ENCODE measurements at places on chromosomes 3 and 15.
A peak's percentile ranks its signal among the peaks of the same experiment; 100 is the strongest.

- DNase-seq, result no peak
These were observed 41.7 kb upstream of the CAPN7 start for GRCh38 chr3:15164340-15164739.

DNA sequence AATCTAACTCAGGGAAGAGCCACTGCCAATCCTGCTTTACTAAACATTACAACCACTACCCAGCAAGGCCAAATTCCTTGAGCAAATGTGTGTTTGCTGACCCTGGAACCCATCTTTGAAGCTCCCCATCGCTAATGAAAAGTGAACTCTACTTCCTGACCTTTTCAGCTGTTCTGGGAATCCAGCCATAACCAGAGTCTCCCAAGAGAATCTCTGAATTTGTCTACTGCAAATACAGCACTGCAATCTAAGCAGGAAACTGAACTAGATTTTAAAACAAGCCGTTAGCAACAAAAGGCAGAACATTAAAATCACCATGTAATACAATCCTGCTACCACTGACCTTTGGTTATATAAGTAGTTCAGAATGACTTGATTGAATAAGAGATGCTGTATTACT lies 309.2 kb downstream of the MAGI1 start:
- peak; percentile 75 for DNase-seq

DNA sequence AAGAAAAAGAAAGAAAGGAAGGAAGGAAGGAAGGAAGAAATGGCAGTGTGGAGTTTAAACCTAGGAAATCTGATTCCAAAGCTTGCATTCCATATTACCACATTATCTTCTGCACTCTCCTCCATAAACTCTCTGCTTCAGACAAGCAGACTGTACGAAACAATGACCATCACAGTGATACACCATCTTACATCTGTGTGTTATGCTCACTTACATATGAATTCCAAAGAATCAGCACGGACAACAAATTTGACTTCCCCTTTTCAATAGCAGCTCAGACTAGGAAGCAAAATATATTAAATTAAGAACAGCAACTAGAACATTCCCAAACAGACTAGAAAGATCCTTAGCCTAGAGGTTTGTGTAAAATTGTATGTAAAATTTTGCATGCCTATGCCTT lies 18.0 kb upstream of the PPM1L start:
- no peak for DNase-seq

DNA sequence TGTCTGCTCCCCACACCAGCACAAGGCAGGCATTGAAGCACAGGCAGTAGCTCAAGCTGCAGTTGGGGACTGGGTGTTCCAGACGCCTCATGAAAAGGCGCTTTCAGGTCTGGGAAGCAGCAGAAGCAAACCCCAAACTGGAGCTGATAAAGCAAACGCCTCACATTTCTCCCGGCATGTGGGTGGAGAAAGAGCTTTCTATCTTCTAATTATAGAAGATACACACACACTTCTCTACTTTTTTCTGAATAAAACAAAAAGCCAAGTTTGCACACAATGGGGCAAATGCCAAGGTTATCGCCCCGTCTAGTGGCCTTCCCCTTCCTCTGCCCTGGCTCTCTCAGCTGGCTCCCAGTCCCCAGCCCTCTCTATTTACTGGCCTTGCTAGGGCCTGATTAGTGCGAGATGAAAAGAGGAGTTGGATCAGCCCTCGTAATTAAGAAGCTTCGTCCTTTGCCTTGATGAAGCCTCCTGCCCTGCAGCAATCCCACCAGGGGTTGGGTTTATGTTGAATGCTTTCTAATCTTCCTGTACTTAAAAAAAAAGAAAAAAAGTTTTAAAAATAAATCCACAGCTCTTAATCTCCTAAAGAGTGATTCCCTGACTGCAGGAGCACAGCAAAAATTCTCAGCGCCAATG lies 120.2 kb downstream of the MEGF11 start:
- no peak for DNase-seq

- DNase-seq, result no peak
These were observed 320.9 kb upstream of the ICE2 start for GRCh38 chr15:60799885-60800284.

DNA sequence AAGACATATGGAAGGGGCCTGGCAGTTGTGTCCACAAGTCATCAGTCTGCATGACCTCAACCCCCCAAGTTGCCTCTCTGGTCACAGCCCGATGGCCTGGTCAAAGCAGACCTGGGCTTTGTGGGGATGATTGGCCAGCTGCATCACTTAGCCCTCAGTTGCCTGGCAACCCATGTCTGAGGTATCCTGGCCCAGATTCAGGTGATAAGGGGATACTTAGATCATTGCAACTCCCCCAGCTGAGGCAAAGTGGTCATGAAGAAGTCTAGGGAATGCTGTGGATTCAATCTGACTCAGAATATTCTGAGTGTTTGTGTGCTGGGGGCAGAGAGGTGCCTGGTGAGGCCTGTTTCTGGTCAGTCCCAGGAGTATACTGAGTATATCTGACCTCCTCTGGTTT lies 5.0 kb downstream of the GPR156 start:
- no peak for DNase-seq

GRCh38 chr3:112038863-112039262 lies 4.3 kb downstream of the TMPRSS7 start:
- DNase-seq, result peak; percentile 39

GRCh38 chr15:58934521-58934920 lies 1.0 kb upstream of the SLTM start:
- DNase-seq, result no peak

- no peak for DNase-seq
These were observed 31.0 kb upstream of the THBS1 start for GRCh38 chr15:39549912-39550311.

DNA sequence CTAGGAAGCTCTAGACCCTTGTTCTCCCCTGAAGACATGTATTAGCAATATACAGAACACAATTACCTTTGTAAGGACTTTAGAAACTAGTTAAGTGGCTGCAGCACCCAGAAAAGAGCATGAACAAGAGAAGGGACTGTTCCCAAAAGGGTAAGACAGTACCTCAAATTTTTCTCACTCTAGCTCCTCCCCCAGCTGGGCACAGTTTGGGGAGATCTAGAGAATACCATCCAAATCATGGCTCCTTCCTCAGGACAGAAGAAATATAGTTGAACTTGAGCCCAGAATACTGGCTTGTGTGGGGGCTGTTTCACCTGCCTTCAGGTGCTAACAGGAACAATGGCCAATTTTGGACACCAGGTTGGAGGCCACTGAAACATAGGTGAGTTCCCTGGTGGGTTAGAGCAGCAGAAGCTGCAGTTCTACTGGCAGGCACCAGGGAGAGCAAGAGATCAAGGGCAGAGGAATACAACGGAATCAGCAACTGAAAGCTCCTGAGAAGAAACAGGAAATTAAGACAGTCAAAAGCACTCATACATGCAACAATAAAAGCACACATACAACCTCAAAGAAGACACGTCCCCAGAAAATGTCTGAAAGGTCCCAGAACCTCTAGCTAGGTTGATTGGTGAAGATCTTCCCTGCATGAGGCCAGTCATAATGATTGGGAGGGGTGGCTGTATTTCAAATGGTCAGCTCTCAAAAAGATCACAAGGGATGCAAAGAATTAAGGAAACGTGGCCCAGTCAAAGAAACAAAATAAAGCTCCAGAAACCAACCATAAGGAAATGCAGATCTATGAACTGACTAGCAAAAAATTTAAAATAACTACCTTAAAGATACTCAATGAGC lies 104.9 kb upstream of the ASB14 start:
- peak; percentile 51 for DNase-seq

DNA sequence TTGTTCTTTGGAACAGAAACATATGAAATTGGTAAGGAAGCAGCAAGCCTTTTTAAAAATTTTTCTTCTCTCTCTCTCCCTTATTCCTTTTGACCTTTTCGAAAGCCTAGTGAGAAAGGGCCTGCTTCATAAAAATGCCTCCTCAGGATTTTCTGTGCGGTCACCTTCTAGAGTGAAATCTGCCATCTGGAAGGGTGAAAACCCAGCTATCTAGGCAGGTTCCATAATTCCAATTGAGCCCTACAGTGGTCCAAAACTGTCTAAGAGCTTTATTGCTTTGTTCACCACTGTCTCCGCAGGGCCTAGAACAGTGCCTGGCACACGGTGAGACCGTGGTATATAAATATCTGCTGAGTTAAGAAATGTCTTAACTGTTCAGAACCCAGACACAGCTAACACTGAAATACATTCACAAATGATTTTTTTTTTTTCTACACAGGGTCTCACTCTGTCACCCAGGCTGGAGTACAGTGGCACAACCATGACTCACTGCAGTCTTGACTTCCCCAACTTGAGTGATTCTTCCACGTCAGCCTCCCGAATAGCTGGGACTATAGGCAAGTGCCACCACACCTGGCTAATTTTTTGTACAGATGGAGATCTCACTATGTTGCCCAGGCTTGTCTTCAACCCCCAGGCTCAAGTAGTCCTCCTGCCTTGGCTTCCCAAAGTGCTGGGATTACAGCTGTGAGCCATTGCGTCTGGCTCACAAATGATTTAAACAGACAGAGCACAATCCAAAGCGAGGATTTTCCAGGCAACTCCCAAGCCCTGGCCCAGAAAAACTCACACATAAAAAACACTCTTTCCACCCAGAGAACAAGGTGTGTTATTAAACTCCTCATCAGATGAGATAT lies 64.4 kb downstream of the FRMD4B start:
- DNase-seq, result no peak

DNA sequence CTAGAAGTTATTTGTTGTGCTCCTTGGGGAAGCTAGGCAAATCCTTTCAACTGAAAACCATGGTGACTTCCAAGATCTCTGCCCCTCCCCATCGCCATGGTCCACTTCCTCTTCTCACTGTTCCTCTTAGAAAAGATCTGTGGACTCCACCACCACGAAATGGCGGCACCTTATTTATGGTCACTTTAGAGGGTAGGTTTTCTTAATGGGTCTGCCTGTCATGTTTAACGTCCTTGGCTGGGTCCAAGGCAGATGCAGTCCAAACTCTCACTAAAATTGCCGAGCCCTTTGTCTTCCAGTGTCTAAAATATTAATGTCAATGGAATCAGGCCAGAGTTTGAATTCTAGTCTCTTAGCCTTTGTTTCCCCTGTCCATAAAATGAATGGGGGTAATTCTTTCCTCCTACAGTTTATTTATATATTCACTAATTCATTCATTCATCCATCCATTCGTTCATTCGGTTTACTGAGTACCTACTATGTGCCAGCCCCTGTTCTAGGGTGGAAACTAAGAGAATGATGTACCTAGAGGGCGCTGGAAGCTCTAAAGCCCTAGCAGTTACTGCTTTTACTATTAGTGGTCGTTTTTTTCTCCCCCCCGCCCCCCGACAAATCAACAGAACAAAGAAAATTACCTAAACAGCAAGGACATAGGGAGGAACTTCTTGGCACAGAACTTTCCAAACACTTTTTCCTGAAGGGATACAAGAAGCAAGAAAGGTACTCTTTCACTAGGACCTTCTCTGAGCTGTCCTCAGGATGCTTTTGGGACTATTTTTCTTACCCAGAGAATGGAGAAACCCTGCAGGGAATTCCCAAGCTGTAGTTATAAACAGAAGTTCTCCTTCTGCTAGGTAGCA lies 657 bp downstream of the PATL2 start:
- DNase-seq, result peak; percentile 42

DNA sequence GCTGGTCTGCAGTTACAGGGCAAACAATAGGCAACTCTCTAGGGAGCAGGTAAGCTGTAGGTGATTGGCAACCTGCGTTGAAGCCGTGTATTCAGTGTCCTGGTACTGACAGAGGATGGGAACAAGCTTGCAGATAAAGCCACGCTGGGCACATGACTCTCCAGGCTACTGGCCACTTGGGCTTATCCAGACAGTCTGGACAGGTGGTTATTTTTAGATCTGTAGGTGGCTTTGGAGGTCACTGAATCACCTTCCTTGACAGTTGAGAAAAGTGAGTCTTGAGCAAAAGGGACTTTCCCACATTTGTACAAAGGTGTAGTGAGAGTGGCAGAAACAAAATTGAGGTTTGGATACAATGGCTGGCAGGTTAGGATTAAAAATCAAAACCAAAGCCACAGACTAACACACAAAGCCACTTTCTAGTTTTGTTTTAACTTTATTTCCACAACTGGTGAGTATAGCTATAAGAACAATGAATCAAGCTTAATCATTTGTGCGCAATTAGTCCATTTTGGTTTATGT lies 22.3 kb upstream of the IL1RAP start:
- peak; percentile 10 for DNase-seq

GRCh38 chr3:100175637-100176280 lies 61.5 kb upstream of the FILIP1L start:
- no peak for DNase-seq

GRCh38 chr15:76401285-76401684 lies 64.7 kb downstream of the ISL2 start:
- no peak for DNase-seq

DNA sequence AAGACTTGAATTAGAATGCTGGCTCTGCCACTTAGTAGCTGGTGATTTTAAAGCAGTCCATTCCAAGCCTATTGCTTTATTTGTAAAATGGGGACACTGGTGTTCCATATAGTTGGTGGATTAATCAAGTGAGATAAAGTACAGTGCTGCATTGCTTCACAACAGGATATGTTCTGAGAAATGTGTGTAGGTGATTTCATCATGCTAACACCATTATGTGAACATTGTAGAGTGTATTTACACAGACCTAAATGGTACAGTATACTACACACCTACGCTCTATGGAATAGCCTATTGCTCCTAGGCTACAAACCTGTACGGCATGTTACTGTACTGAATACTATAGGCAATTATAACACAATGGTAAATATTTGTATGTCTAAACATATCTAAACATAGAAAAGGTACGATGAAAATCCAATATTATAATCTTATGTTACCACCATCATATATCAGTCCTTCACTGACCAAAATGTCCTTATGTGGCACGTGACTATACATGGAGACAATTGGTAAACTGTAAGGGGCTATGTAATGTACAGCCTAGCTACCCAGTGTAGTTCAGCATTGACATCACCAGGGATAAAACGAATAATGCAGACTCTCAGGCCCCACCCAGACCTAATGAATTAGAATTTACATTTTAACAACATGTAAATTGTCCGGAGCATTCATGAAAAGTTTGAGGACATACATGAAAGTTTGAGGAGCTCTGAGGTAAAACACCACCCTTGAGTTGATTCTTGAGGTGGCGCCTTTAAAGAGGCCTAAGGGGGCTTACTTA lies 121.4 kb upstream of the BFSP2 start:
- no peak for DNase-seq

DNA sequence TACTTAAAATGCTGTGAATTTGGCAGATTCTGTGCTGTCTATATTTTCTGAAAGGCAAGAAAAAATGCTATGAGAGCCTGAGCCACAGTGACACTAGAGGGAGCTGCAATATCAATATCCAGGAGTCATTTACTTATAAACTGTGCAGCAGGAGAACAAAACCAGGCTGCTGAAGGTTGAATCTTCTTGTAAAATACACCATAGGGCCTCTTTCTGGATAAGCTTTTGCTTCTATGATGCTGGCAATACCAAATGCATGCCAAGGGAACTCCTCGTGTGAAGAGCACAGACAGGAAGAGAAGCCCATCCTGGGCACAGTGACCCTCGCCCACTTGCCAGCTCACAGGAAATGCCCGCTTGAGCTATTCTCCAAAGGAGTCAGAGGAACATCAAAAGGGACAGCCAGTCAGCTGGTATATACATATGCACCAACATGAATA lies 48.0 kb upstream of the TSPAN3 start:
- DNase-seq, result peak; percentile 82

GRCh38 chr3:125431912-125432790 lies 57.0 kb upstream of the ZNF148 start:
- peak; percentile 12 for DNase-seq

Data from astrocyte of the hippocampus (primary cell).